Hypothalamus (tissue), 51 donors: ENCODE measurements at places on chromosomes 1 and 21.

DNA sequence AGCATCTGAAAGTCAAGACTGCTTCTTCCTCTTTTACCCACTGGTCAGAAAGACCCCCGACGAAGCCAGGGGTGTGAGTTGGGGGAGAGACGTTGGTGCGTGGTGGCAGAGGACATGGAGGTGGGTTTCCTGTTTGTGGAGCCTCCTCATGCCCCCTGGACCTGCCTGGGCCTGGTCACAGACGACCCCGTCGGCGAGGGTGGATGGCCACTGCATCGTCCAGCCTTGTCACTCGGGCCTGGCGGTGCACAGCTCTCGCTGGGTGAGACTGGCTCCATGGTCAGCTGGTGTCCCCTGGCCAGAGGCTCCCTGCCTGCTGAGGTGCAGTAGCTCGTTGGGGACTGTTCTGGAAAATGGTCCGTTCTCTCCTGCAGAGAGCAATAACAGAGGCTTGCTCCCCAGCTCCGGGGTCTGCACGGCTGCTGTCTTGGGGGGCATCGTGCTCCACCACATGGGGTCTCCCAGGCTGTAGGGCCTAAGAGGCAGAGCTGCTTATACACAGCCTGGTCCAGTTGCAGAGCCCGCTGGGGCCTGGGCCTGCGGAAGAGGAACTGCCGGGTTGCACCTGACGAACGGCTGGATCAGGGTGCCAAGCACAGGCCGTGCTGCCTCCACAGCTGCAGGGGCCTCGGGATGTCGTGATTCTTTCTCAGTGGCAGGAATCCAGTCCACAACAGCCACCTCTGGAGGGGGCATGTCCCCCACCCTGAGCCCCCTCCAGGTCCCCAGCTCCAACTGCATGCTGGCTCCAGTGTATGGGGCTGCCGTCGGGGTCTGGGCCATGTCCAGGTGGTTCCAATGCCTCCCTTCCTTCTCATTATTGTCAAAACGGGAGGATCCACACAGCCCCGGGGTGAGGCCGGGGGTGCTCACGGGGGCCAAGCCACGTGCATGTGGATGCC, 18.0 kb upstream of the ACTRT2 start:
- DNase-seq, result no peak

- DNase-seq, result no peak
Observed at GRCh38 chr1:28123461-28123961, 35.1 kb upstream of the EYA3 start.

GRCh38 chr1:14215151-14215550, 383.3 kb upstream of the KAZN start:
- DNase-seq, result no peak

GRCh38 chr1:21292984-21293536, 2.8 kb upstream of the ECE1 start:
- DNase-seq, result no peak

- DNase-seq, result no peak
Observed at GRCh38 chr1:49765034-49765433, 258.7 kb downstream of the AGBL4 start.

GRCh38 chr1:21896652-21897532, 40.2 kb downstream of the HSPG2 start:
- no peak for DNase-seq

DNA sequence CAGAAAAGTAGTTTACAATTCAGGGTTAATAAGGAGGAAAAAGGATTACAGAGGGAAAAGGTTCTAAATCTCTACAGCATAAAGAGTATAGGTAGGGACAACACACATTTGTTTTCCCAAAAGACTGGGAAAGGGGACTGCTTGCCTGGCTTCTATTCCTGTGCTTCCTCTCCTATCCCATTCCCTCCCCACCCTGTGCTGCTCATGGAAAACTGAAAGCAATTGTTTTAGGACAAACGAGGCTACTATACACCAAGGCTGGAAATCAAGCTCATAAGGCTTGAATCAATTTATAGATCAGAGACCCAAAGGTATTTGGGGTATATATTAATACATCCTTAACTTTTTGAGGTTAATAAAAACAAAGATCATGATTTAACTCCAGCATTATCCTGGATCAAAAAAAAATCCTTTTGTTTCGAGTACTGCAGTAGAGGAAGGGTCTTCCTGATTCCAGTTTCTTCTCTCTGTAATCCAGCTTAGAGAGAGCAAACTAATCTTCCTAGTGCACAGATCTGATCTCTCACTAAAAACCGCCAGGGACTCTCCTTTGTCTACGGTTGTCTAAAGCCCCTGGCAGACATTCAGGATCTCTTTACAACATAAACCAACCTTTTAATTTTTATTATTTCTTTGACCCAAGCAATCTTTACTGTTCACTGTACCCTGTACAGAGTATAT, 37.4 kb upstream of the A3GALT2 start:
- DNase-seq, result no peak

GRCh38 chr1:113930499-113931161, 1.5 kb downstream of the HIPK1 start:
- no peak for DNase-seq

GRCh38 chr1:168518813-168519212, 25.0 kb downstream of the XCL2 start:
- DNase-seq, result no peak

- no peak for DNase-seq
Observed at GRCh38 chr1:163570071-163570470, 248.3 kb downstream of the NUF2 start.

GRCh38 chr1:177627148-177627910, 342.5 kb downstream of the SEC16B start:
- DNase-seq, result no peak

- no peak for DNase-seq
Observed at GRCh38 chr1:161733526-161733925, 12.2 kb downstream of the FCRLB start.

DNA sequence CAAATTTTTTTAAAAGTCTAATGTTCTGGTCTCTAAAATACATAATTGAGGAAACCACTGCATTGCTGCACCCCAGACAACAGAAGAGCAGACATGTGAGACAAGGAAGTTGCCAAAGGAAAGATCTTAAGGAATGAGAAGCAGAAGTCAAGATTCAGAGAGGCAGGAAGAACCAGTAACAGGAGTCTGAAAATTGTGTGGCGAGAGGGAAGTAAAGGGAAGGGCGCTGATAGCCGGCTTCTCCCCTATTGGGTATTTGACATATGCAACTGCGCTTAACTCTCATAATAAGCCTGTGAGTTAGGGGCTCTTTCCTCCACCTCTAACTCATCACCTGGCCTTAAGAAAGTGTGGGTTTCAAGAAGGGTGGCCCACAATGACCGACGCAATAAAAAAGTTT, 21.9 kb upstream of the KIF14 start:
- DNase-seq, result no peak

- no peak for DNase-seq
Observed at GRCh38 chr1:93779540-93780165, 98.0 kb upstream of the BCAR3 start.

DNA sequence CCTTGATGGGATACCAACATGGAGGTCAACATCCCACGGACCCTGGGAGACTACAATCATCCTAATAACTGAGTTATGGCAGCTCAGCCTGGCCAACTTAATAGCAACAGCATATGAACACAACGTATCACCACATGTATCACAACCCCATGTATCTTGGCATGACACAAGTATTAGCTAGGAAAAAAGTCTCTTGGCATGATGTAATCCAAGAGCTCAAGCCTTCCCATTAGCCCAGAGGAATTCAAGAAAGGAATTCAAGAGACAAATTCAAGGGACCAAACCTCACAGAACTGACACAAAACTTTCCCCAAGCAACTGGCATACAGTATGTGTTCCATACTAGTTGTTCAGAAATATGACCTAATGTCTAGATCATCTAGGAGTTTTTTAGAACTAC, 100.9 kb upstream of the HMGB4 start:
- DNase-seq, result no peak

DNA sequence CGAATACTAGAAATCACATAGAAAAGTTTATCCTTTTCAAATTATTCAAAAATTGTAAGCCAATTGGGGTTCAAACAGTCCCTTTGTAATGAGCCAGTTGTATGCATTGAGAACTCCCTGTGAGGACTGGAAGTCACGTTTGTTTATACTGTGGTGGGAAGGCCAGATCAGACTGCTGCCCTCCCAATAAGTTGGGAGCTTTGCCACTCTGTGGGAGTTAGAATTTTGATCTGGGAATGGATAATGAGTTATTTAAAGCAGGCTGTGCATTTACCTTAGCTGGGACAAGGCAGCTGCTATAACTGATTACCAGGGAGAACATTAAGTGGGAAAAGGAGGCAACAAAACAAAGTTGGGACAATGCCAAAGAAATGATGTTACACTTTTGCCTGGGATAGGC, 178.8 kb downstream of the SDCCAG8 start:
- DNase-seq, result no peak

DNA sequence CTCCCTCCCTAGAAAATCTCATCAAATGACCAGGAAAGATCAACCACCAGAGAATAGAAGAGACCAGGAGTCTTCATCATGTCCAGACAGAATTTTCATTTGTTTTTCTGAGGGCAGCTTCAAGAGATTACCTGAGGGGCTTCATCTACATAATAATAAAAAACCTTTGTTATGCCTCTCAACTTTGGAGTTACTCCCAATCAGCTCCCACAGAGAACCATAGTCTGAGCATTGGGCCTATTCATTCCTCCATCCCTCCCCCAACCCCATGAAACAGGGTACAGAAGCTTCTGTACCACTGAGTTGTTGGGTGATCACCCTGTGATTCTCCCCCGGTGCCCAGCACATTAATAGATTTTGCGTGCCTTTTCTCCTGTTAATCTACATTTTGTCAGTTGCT, 53.3 kb upstream of the PRRC2C start:
- DNase-seq, result no peak

GRCh38 chr1:90993245-90993644, 28.6 kb downstream of the ZNF644 start:
- no peak for DNase-seq

- no peak for DNase-seq
Observed at GRCh38 chr1:147486876-147487656, 54.2 kb upstream of the BCL9 start.

DNA sequence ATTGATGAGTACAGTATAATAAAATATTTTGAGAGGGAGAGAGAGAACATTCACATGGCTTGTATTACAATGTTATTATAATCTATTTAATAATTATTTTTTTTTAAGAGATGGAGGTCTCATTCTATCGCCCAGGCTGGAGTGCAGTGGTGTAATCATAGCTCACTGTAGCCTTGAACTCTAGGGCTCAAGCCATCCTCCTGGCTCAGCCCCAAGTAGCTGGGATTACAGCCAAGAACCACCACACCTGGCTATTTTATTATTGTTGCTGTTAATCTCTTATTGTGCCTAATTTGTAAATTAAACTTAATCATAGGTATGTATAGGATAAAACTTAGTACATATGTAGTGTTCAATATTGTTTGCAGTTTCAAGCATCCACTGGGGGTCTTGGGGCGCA, 57.8 kb downstream of the HS2ST1 start:
- no peak for DNase-seq

DNA sequence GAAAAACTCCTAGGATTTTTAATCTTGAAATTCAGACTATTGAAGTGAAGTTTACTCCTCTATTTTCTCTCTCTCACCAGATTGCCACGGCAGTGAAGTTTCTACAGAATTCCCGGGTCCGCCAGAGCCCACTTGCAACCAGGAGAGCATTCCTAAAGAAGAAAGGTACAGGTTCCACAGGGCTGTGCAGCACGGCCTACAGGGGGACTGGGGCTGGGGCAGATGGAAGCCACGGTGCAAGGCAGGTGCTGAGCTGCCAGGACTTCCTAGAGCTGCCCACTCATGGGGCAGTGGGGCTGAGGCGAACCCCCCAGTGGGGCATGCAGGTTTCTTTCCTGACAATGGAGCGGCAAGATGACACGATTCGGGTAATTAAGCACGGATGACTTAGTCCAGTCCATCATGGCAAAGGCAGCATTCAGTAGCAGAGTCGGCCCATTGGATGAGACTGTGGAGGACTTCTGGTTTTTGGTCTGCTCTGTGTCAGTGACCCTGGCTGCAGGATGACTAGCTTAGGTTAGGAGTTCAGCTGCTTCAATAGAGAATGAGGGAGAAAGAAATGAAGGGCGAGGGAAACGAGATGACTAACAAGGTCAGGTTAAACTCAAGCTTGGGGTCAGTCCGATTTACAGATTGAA, 61.5 kb downstream of the PEX14 start:
- DNase-seq, result no peak

DNA sequence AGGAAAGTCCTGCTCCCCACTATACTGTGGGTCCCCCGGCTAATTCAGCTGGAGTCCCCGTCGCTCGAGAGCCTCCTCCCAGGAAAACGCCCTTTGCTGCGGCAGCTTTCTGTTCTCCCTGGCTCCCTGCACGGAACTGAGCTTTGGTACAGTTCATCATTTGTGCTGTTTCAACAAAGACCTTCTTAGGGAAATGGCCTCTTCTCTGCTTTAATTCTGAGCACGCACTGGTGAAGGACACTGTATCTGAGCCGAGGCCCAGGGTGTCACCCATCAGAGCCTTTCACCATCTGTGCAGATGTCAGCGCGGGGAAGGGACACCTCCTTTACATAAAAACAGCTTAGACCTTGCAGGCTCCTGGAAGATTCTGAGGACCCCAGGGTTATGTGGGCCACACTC, 13.5 kb upstream of the PEX10 start:
- DNase-seq, result no peak

DNA sequence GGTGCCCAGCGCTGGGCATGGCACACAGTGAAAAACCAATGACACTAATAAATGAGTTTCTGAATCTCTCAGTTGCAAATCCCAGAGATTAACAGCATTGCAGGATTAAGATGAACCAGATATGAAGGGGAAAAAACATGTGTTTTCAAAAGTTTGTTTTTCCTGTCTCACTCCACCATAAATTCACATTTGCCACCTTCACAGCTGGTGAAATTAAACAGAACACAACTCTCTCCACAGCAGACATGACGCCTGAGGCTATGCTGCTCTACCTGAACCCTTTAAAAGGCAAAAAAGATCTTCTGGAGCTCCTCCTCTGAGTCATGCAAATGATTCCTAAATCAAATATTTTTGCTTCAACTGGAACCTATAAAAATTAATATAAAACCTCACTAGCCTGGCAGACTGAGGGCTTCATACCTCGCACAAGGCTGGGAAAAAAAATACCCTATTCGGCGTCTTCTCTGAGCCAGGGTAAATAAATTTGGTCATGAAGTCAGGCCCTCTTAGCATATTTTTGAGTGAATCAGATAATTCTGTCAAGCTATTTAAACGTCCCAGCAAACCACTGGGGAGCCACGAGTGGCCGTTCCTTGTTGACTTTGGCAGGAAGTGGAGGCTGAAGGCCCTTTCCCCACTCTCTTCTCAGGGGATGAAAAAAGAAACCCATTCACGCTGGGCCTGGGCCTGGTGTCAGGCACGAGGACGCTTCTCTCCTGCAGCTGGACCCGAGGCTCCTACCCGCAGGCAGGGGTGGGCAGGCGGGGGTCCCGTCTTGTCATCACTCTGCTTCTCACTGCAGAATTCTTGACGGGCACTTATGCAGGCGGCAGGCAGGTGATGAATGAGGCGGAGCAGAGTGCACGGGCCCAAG, 53.0 kb downstream of the DMRTB1 start:
- no peak for DNase-seq

- no peak for DNase-seq
Observed at GRCh38 chr1:25806418-25806817, 6.4 kb downstream of the SELENON start.
